EH (cell line): ENCODE measurements at places on chromosomes 11 and 22.
A peak's percentile ranks its signal among the peaks of the same experiment; 100 is the strongest.

DNA sequence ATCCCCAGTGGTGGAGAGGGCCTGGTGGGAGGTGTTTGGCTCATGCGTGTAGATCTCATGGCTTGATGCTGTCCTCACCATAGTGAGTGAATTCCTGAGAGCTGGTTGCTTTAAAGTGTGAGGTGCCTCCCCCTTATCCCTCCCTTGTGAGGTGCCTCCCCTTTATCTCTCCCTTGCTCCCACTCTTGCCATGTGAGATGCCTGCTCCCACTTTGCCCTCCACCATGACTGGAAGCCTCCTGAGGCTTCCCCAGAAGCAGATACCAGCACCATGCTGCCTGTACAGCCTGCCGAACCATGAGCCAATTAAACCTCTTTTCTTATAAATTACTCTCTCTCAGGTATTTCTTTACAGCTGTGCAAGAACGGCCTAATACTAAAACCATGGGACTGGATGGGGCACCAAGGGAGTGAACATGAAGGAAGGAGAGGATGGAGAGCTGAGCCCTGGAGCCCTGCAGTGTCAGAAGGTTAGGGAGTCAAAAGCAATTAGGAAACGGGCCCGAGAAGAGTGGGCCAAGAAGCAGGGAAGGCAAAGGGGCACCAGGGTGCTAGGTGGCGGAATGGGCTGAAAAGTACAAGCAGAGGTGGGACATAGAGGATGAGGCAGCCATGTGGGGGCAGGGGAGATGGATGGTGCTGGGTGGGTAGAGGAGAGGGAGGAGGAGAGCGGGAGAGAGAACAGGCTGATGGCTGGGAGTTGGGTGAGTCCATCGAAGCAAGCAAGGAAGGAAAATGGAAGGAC, 9.4 kb downstream of the IFITM10 start:
- DNase-seq: no peak

GRCh38 chr11:5178046-5178837, 22.2 kb downstream of the OR51V1 start:
- no peak for DNase-seq

GRCh38 chr22:17043521-17043920, 35.5 kb upstream of the GAB4 start:
- no peak for DNase-seq

DNA sequence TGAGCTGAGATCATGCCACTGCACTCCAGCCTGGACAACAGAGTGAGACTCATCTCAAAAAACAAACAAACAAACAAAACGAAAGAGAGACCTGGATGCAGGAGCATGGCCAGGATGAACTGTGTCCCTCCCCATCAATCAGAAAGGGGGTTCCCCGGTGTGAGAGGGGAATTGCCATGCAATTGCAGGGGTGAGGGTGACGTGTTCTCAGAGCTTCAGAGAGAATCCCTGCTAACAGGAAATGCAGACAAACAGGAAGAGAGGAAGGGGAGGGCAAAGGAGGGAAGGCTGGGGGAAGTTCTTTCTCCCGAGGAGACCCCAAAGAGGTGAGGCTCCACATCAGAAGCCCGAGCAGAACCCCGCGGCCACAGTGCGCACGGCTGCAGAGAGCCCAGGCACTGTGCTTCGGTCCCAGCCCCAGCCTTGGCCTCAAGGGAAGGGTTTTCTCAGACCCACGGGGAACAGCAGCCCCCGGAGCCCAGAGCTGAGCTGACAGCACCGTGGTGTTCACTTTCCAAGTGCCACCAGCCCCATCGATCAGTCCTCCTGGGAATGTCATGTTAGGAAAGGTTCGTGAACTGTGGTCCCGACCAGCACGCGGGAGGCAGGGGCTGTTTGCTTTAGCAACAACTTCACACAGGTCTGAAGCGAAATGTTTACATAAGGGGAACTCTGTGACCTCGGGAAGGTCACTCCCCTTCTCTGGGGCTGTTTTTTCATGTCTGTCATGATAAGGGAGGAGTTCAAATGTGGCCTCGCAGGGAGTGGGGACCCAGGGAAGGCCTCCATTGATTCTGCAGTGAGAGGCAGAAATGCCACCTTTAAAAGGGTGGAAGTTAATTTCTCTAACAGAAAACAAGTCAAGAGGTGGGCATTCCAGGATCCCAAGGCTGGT, 108.0 kb upstream of the ANO1 start:
- DNase-seq: no peak

DNA sequence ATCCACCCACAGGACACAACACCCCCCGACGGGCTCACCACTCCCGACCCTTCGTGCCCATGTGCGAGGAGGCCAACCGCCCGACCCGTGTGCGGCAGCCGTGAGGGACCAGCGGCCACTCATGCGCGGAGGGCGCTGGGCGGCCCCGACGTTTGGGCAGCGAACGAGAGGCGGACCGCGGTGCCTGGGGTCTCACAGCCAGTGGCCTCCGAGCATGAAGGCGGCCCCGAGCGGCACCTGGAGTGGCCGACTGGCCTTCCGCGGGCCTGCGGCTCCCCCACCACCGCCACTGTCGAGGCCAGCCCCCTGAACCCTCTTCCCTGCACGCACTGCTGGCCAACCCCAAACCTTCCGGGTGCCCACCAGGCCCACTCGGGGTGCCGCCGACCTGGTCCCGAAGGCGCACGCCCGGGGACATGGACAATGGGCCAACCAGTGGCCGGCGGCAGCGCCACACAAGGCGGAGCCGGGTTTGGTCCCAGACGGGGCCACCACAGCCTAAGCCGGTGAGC, 4274.9 kb upstream of the OR11H1 start:
- no peak for DNase-seq

GRCh38 chr11:8719211-8719649, 36.6 kb downstream of the RPL27A start:
- DNase-seq: peak; percentile 99

- peak; percentile 57 for DNase-seq
These were observed 550.9 kb upstream of the CCDC90B start for GRCh38 chr11:83836883-83837654.

GRCh38 chr11:77047007-77047927, 13.1 kb downstream of the B3GNT6 start:
- DNase-seq: peak; percentile 96

DNA sequence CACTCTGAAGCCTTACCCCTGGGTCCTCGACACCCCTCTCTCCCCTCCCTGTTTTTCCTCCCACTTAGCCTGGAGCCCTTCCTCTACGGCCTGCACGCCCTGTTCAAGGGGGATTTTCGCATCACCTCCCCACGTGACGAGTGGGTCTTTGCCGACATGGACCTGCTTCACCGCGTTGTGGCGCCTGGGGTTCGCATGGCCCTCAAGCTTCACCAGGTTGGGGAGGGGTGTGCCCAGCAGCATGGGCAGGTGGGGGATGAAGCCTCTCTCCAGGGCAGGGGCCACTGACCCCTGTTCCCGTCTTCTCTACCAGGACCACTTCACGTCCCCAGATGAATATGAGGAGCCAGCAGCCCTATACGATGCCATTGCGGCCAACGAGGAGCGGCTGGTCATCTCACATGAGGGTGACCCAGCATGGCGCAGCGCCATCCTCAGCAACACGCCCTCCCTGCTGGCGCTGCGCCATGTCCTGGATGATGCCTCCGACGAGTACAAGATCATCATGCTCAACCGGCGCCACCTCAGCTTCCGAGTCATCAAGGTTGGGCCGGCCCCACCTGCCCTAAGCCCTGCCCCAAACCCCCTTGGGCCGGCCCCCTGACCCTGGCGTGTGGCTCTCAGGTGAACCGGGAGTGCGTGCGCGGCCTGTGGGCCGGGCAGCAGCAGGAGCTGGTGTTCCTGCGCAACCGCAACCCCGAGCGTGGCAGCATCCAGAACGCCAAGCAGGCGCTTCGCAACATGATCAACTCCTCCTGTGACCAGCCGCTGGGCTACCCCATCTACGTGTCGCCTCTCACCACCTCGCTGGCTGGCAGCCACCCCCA, 2.8 kb upstream of the SIPA1 start:
- DNase-seq: no peak

DNA sequence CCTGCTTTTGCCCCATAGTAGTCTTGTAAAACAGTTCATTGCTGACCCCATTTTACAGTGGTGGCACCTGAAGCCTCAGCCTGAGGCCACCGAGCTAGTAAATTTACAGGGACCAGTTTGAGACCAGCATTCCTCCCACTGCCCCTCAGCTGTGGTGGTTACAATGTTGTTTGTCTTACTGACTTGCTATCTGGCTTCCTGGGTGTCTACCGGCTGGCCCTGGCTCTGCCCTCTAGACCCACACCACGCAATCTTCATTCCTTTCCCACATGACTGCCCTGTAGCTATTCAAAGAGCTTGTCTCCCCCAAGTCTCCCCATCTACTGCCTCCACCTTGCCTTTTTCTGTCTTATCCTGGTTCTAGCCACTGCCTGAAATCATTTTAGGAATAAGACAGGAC, 20.8 kb downstream of the PIK3IP1 start:
- peak; percentile 38 for DNase-seq

DNA sequence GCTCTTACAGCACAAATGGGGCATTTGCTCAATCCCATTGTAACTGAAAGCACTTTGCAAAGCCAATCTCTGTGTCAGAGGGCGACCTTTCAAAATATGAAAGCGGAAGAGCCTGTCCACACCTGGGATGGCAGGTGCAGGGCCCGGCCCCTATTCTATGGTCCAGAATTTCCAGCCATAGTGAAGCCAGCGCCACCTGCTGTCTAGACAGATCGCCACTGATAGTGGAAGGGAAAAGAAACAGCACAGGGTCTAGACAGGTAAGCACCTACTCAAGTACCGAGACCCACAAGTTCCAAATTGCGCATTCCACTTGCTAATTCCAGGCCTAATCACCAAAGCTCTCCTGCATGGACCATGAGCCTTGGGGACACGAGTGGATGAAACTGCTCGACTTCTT, 141.4 kb downstream of the NTM start:
- DNase-seq: peak; percentile 11

DNA sequence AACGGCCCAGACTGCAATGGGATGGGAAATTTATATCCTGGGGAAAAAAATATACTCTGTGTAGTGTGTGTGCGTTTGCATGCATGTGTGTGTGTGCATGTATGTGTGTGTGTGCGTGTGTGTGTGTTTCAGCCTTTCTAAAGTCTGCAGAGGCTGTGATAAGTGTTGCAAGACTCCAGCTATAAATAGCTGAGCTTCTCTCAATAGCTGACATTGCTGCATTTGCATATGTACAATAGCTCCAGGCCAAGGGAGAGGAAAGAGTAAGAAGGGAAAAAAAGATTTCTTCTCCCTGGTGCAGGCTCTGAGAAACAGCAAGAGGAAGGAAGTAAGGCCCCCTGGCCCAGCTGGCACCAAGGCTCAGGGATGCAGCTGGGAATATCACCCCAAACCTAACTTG, 483.0 kb downstream of the MN1 start:
- peak; percentile 74 for DNase-seq

- no peak for DNase-seq
These were observed 99.0 kb upstream of the LARGE1 start for GRCh38 chr22:34019190-34019845.

DNA sequence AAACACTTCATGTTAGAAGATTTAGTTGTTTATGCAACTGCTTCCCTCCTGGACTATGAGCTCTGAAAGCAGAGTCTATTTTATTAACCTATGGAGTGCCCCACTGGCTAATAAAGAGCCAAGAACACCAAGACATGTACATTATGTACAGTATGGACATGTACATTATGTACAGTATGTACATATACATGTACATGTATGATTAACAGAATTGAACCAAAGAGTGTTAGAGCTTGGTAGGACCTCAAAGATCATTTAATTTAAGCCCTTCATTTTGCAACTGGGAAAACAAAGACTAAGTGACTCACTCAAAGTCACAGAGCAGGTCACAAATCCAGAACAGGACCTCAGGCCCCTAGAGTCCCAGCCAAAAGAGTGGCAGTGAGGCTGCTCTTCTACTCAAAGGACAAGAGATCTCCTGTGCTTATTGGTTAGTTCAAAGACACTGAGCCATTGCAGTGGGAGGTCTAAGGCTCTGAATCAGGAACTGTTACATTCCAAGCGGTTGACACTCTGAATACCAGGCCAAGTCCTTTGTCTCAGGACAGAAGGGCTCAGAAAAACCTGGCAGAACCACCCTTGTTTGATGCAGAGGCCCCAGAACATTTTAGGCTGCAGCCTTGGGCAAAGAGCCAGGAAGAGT, 103.8 kb downstream of the FAM168A start:
- DNase-seq: peak; percentile 88

DNA sequence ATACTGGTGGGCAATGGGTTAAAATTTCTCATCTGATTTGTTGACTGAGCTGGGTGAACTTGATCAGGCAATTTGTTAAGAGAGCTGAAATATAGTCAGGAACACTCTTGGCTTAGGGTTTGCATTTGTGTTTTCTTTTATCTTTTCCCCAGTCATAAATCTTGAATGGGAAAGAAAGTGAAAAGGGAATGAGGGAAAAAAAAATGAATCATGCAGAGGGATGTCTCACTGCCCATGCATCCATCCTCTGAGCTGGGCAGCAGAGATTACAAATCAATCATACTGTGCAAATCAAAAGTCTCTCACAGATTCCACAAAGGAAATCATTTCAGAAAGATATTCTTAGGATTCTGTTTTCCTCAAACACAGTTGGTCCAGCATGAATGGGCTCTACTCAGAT, 174.2 kb upstream of the MPPED2 start:
- no peak for DNase-seq

DNA sequence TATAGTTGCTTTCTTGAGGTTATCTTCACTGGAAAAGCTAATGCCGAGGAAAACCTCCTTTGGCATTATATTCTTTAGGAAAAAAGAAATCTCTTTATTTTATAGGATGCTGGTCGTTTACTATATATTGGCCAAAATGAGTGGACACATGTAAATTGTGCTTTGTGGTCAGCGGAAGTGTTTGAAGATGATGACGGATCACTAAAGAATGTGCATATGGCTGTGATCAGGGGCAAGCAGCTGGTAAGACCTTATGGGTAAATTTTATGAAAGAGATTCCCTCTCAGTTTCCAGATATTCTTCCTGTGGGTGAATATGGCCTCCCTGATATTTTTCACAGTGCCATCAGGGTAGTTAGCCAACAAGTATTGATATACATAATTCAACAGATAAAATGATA, 29.4 kb upstream of the TTC36 start:
- DNase-seq: peak; percentile 87

GRCh38 chr22:43995798-43996169, 28.3 kb upstream of the PARVB start:
- DNase-seq: no peak

- DNase-seq: peak; percentile 66
These were observed at the start of gene HSPA8 for GRCh38 chr11:123061403-123062157. TSS of gene HSPA8 (minus strand) at chr11:123062136. CDS start at chr11:123061324, 812 bp downstream.

DNA sequence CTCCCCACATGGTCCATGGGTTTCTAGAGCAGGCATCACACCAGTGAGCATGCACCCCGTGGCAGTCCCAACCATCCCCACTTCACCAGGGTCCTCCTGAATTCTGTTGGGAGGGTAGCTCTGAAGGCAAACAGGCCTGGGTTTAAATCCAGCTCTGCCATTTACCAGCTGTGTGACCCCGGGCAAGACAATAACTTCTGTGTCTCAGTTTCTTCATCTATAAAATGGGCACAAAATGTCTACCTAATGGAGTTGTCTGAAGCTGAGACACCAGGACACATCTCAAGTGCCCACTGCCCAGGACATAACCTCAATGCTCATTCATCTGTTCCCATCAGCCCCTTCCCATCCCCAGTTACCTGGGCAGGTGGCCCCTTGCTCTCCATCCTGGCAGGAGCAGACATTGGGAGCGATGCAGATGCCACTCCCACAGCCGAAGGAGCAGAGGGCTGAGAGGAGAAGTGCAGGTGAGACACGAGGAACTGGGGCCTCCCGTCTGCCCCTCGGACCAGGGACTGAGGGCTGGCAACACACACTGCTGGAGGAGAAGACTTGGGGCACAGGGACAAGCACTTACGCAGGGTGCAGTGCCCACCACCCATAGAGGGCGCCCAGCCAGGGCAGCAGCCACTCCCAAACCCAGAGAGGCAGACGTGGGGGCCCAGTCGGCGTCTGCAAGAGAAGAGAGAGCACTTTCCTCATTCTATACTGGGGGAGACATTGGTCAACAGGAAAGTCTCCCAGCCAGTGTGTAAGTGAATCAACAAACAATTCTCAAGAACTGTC, 4.0 kb downstream of the VWCE start:
- no peak for DNase-seq
